ENCODE measurements at places on chromosomes 5 and 9.

DNA sequence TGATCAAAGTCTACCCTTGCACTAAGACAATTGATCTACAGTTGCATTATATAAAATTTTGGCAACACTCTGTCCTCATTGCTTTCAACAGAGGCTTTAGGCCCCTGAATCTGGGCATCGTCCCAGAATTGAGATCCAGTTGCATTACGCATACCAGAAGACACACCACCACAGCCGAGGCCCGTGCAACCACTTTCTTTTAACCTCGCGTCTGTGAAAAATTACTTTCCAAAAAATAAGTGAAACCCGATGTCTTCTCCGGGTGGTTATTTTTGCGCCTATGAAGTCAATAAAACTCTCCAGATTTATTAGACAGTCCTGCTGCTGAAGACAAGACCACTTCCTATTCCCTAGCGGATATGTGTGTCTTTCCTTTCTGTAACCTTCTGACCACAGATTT is 52.1 kb upstream of the NFIB start:
- no peak for DNase-seq

DNA sequence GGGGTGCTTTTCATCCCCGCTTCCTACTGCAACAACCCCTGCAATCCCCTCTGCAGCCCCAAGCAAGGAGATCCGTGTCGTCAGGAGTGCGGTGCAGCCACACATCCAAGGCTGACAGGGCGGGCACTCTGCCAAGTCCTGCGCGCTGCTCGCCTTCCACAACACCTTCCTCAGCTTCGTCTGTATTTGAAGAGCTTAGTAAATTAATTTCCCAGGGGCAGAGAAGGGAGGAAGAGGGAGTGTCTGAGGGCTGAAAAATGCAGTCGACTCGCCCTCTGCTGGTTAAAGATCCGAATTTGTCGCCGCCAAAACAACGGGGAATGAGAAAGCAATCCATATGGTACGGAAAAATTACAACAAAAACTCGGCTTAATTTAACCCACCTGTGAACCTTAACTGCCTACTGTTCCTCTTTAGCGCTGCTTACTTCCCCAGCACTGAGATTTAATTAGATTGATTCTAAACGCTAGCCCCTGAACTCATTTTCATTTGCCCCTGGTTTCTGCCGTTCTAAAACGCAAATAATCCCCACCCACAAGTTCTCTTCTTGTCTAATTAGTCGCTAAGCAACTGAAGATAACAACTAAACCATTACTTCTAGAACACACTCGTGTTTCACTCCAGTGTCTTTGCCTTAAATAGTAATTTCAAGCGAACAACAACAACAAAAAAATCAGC is 10.9 kb upstream of the PCDHB1 start:
- DNase-seq, result peak; percentile 89

- no peak for DNase-seq
Observed at GRCh38 chr9:88938189-88938588, 53.1 kb upstream of the S1PR3 start.

GRCh38 chr5:172168311-172168710 is 19.7 kb downstream of the STK10 start:
- peak; percentile 53 for DNase-seq
